ENCODE measurements at places on chromosomes 4 and X. TPM values are rescaled to one million over a fixed set of nuclear protein-coding genes. Genes with fewer than 3 reads are reported as not detected.

DNA sequence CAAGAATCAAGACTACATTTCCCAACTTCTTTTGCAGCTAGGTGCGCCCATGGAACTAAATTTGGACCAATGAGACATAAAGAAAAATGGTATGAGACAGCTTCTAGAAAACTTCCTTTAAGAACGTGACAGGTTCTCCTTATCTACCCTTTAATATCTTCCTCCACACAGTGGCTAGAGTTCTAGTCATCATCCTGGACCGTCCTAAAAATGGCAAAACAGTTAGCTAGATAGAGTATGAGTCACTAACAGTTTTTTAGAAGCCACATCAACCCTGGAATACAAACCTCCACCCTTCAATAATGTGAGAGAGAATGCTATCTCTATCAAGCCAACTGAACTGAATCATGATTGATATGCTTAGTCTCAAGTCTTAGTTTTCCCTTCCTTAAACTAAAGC, 267.9 kb upstream of the SLC7A11 start:
- peak; percentile 69 for DNase-seq

GRCh38 chr4:77652237-77652897, 46.7 kb downstream of the CXCL13 start:
- no peak for DNase-seq

The CLIC2 gene
- 0.60 TPM for total RNA-seq

The PCDH7 gene
- total RNA-seq: 1.2 TPM

DNA sequence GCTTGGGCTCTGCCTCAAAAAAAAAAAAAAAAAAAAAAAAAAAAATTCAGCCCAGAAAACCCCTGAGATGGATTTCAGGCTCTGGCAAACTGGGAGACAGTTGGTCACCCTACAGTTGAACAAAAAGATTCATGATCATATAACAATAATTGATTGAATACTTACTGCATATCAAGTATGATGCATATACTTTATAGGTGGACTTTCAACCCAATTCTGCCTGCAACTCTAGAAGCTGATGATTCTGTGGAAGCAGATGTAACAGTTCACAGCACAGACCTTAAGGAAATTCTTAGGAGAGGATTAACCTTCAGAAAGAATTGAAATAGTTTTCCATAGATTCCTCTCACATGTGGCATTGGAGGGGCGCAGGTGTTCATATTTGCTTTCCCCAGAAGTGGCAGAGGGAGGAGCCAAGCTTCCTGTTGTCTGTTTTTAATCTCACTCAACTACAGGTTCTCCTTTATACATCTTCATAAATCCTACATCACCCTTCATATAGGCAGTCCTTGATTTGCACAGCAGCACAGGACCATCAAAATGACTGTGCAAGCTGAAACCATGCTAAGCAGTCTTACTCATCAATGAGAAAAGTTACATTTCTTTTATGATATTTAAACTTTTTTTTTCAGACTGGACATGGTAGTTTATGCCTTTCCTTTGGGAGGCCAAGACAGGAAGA, 149.4 kb upstream of the KLF3 start:
- no peak for DNase-seq

The ADAM29 gene
- total RNA-seq: not detected

The VCX2 gene
- total RNA-seq: 0.13 TPM

DNA sequence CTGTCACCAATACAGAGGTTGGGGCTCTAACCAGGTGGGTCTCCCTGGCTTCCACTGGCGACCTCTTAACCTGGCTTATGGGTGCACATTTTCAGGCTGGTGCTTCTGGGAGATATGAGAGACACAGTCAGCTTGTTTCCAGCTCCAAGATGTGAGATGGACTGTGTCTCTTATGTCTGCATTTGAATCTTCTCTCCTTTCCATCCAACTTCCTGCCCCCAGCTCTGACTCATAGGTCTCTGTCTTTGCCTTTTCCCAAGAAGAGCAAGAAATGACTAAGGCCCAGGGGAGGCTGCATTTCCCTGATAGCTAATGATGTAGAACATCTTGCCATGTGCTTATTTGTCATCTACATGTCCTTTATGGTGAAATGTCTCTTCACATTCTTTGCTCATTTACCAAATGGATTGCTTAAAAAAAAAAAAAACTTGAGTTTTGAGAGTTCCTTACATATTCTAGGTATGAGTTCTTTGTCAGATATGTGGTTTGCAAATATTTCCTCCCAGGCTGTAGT, 3.2 kb upstream of the UXT start:
- DNase-seq: peak; percentile 85

Data from HT1080 (cell line).